ENCODE measurements at places on chromosomes 3 and 15.
A peak's percentile ranks its signal among the peaks of the same experiment; 100 is the strongest.

- no peak for DNase-seq
These were observed 17.6 kb downstream of the ARL6IP5 start for GRCh38 chr3:69102384-69102783.

- no peak for DNase-seq
These were observed 35.8 kb upstream of the ATP13A3 start for GRCh38 chr3:194522579-194523046.

GRCh38 chr3:101984356-101984755 lies 135.0 kb downstream of the NFKBIZ start:
- DNase-seq, result no peak

GRCh38 chr3:167067787-167068161 lies 312.3 kb downstream of the ZBBX start:
- DNase-seq, result no peak

DNA sequence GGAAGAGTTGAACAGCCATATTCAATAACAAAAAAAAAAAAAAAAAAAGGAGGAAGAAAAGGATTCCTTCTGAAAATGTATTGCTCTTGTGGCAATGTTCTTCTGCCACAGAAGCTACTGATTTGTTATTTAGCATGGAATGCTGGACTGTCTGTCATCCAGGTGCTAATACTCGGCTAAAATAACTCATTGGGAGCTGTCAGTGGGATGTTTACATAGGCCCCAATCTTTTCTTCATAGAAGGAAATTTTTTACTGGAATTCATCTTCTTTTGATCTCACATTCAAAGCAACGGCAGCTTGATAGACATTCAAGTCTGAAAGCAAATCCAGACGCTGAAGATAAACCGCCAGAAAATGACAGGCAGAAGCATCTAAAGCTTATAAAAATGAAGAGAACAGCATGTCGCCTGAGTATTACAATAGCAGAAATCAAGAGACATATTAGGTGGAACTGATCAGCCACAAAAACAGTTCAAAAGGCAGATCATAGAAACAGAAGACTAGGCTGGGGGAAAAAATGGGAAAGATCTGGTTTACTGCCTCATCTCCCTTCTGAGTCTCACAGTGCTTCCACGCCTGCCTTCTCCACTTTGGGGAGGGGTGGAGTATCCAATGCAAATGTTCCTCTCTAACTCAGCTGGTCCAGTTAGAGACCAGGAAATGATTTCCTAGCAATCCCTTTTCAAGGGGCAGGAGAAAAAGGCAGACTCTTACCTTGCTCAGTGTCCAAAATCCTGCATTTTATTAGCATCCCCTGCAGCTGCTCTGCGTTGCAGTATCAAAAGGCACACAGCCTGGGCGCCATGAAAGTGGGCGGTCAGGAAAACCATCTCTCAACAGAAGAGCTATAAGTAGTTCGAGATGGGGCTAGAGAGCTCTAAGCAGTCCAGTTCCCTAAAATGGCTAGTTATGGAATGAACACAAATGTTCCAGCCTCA lies 451.9 kb downstream of the FOXP1 start:
- DNase-seq, result no peak

- DNase-seq, result no peak
These were observed 60.8 kb downstream of the MINDY4B start for GRCh38 chr3:150844484-150844883.

- no peak for DNase-seq
These were observed 554.2 kb upstream of the KCNMB2 start for GRCh38 chr3:177982034-177982433.

DNA sequence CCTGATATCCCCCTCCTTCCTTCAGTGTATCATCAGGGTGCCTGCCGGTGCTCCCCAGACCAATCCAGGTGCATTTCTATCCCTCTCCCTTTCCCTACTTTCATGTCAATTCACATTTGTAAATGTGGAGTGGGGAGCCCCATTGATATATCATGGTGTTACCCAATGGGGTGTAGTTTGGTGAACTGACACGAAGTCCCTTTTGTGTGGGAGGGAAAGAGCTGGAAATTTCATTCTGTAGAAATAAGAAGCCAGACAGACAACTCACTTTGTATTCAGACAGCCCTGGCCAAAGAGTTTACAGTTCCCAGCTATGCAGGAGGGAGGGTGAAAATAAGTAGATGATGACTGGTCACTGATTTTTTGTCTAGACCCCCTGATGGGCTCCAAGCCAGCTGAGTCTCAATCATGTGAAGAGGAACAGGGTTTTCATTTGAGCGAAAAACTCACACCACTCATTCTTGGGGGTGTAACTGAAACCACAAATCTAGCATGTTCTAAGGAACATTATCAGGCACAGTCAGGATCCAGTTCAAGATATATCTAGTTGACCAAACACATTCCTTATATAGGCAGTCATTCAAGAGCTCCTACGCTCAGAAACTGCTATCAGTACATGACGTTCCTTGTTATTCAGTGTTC lies 58.9 kb downstream of the LMCD1 start:
- peak; percentile 22 for DNase-seq

- no peak for DNase-seq
These were observed 129.2 kb downstream of the NEK10 start for GRCh38 chr3:27239951-27240350.

GRCh38 chr3:158452334-158452733 lies 118.7 kb upstream of the MLF1 start:
- no peak for DNase-seq

DNA sequence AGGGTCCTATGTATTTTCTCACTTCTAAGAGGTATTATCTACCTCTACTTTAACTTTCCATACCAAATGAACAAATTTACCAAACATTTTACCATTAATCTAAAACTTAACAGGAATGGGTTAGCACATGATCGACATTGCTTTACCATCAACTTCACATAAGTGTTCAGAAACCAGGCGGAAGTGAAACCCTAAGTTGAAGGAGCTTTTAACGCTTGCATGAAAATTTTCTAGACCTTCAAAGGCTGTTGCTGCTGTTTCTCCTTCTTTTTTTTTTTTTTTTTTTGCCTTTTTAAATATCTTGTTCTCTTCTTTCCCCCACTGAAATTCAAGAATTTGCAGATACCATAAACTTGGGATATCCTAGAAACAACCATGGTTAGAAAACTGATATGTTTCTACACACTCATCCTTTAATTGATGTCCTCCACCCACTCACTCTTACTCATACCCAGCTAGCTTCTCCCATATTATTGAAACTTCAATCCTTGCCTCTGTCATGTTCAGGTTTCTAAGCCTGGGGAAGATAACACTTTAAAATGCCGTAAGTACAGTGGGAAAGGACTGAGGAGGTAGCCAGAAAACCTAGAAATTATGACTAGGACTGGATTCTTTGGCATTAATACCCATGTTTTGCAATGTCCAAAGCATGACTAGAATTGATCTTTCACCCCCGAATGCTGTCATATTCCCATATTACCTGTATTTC lies 24.7 kb downstream of the MYO5A start:
- DNase-seq, result no peak

DNA sequence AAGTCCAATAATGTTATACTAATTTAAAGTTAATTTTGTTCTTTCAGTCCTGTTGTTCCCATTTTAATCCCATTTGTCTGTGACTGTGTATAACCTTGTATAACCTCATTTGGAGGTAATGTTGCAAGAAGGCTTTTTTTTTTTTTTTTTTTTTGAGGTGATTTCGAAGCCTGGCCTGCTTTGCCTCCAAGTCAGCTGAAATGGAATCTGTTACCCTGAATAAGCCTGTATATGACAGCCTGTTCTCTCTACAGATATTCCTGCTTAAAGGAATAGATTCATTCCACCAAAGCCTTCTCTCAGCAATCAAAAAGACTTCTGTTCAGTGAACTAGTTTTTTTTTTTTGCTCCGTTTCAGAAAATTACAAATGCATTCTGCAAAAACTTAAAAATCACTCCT lies 271.8 kb upstream of the UBE2E1 start:
- no peak for DNase-seq

DNA sequence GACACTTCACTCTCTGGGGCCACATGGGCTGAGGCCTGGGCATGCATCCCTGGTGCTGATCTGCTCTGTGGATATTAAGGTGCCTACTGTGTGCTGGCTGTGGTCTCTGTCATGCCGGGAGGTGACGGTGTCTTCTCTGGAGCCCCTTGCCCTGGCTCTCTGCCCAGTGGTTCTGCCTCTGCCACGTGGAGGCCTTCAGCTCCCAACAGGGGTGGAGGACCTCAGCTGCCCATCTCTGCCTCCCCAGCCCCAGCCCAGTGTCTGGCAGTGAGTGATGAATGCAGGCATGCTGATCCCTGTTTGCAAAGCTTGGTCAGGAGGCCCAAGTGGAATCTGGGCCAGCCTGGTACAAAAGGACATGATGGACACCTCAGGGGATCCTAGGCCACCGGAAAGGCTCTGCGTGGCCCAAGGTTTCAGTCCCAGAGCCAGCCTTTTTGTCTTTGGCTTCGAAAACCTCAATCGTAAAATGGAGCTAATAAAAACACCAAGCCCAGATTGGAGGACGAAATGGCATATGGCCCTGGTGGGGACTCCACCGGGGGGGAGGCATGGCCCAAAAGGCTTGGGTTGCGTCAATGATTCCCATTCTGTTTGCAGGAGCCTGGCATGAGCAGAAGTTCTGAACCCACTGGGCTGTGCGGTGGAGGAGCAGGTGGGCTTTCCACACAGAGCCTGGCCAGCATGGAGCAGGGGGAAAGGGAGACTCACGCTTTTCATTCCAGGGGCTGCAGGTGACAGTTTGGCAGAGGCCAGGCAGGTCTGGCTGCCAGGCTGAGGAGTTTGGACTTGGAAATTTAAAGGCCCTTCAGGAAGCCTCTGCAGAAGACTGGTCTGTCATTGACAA lies 54.7 kb upstream of the KLF13 start:
- DNase-seq, result no peak

DNA sequence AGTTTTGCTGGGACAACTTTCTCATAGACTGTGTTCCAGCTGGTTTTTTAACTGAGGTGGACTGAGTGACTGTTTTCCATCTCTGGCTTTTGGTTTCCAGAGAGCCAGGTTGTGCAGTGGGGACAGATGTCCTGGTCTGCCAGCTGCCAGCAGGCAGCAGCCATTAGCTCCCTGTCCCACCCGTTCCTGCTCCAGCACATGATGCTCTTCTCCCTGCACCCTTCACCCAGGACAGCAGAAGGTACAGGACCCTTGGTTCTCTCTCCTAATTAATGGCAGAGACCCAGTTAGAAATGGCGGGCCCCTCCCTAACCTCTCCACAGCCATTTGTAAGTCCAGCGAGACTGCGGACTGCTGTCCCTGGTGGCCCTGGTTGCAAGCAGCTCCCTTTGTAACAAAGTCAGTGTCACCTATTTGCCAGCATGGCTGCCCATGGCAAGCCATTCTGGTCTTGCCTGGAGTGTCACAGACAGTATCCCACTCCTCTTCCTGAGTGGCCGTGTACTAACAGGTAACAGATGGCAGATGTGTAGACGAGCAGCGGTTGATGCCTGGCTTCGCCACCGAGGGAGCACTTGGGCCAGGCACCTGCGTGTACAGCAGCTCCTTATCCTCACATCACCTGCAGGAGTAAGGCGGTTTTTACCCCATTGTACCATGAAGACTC lies 148.3 kb downstream of the DNAJB8 start:
- DNase-seq, result no peak

- DNase-seq, result no peak
These were observed 157.6 kb downstream of the OR4M2 start for GRCh38 chr15:22237891-22238275.

DNA sequence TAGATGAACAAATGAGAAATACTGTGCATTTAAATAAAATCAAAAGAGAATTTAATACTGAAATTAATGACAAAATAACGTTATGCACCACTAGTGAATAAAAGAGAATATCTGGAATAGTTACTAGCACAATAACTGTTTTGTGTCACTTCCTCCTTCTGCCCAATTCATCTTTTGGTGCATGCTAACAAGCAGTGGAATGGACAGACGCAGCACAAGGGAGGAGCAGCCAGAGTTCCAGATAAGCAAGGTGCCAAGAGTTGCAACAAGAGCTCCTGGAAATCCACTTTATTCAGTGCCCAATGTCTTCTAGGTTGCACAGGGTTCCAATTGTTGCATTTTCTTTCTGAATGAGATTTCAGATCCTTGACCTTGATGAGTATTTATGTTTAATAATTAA lies 66.5 kb upstream of the PLXND1 start:
- DNase-seq, result no peak

GRCh38 chr15:22872936-22873701 lies 34.7 kb downstream of the NIPA2 start:
- DNase-seq, result no peak

- no peak for DNase-seq
These were observed 47.9 kb downstream of the TM2D3 start for GRCh38 chr15:101604124-101604874.

- DNase-seq, result peak; percentile 11
These were observed 284.1 kb upstream of the NR2E3 start for GRCh38 chr15:71526060-71526820.

- no peak for DNase-seq
These were observed 120.8 kb upstream of the CCNL1 start for GRCh38 chr3:157280786-157281185.

DNA sequence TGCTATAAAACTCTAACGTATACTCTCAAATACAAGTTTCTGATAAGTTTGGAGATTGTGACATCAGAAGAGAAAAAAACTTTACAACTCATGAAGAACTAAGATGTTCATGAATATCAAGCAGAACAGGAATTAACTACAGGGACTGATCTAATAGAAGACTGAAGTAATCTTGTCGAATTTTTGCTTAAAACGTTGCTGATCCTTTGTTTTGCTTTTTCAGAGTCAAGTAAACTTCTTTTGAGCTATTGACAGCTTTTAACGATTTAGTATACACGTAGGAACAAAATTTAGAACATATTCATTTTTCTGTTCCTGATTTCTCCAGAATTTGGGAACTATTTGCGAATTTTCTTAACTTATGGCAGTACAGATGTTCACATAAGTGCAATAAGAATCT lies 610.2 kb downstream of the SI start:
- no peak for DNase-seq

DNA sequence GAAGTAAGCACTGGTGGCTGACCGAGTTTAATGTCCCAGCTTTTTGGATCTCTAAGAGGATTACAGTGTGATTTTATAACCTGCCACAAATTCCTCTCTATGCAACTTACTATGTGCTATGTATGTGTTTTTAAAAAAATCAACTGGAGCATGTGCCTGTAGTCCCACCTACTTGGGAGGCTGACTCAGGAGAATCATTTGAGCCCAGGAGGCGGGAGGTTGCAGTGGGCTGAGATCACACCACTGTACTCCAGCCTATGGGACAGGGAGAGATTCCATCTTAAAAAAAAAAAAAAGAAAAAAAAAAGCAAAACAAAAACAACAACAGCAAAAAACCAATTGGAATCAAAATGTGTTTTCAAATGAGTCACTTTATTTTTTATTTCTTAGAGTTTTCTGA lies 29.6 kb downstream of the DUT start:
- no peak for DNase-seq

DNA sequence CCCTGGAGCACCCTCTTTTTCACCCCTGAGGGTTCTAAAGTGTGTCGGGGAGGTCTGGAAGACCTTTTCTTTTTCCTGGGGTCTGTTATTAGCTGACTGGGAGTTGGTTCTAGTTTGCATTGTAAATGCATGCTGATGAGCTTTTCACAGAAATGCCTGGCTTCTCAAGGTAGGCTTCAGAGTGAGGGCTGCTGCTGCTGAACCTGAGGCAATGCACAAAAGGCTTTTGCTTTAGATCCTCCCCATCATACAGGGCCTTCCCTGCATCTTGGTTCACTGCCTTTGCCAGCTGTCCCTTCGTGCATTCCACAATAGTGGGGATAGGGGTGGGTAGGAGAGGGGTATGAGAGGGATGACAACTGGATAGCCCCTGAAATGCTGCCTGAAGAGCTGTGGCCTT lies 46.6 kb downstream of the FAH start:
- DNase-seq, result no peak

Data from BJ (cell line).